ENCODE measurements at places on chromosomes 5 and 9. TPM values are rescaled to one million over a fixed set of nuclear protein-coding genes. Genes with fewer than 3 reads are reported as not detected.

DNA sequence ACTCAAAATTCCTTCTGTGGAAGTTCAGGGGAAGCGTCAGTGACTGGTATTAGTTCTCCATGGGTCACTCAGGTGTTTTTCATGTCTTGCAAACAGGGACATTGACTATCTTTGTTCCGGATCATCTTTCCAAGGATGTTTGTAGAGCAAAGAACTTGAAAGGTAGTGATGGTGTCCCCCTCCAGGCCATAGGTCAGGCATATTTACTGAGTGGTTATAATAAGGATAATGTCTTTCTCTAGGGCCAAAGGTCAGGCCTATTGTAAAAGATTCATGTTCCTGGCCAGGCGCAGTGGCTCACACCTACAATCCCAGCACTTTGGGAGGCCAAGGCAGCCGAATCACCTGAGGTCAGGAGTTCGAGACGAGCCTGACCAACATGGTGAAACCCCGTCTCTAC is 614.8 kb downstream of the KIF4B start:
- DNase-seq, result no peak

- DNase-seq, result no peak
Measured at GRCh38 chr9:4296217-4296616, 3.7 kb downstream of the GLIS3 start.

- no peak for DNase-seq
Measured at GRCh38 chr9:14779566-14780022, 57.1 kb upstream of the CER1 start.

DNA sequence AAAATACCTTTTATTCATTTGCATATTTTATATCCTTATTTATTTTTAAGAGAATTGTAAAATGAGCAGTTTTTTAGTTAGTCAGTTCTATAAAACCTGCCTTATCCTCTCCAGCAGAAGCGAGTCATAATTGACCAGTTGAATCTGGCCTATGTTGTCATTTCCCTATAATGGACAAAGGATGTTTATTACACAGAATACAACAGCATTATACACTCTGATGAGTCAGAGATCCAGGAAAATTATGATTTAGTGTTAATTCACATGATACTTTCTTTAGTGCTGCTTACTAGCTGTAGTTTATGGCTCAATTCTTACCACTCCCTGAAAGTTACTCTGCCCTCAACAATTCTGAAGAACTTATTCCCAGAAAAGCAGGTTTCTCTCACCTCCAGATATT is 26.8 kb upstream of the LURAP1L start:
- no peak for DNase-seq

DNA sequence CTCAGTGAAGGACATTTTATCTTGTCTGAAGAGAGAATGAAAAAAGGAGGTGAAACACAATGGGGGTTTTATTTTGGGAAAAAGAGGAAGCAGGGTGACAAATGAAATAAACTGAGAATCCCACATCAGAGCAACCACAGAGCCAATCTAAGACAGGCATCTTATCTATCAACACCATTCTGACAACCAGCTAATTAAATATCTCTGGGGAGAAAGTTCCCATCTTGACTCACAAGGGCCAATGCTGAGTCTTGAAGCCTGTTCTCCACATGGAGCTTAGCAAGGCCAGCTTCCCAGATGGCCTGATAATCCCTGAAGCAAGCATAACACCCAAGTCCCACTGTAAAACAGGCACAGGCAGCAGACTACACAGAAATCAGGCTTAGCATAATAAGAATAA is 30.4 kb downstream of the DPYSL3 start:
- DNase-seq, result no peak

The PCDHA5 gene
- total RNA-seq, result not detected

The HACD4 gene
- 0.71 TPM for total RNA-seq
